Glutamatergic neuron (in vitro differentiated cells): ENCODE measurements at places on chromosomes 5 and 9.
A peak's percentile ranks its signal among the peaks of the same experiment; 100 is the strongest.

DNA sequence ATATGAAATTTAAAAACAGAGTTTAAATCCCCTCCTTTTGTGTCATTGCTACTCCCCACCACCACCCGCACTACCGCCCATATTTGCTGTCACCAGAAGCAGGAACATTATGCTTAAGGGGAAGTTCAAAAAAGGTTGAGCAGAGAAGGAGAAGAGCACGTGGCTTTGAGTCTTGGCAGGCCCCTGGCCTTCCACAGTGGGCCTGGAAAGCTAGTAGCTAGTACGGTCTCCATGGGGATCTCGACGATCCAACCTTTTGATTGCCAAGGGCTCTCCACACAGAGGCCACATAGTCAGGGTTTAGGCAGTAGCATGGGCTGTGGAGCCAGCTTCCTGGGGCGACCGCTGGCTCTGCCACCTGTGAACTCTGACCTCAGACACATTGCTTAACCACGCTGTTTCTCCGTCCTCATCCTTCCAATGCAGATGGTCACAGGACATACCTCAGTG, 90.1 kb downstream of the GOLPH3 start:
- DNase-seq = no peak

- DNase-seq = no peak
Observed at GRCh38 chr5:123283031-123283430, 140.2 kb downstream of the CEP120 start.

GRCh38 chr9:6782345-6782744, 24.6 kb downstream of the KDM4C start:
- DNase-seq = no peak

DNA sequence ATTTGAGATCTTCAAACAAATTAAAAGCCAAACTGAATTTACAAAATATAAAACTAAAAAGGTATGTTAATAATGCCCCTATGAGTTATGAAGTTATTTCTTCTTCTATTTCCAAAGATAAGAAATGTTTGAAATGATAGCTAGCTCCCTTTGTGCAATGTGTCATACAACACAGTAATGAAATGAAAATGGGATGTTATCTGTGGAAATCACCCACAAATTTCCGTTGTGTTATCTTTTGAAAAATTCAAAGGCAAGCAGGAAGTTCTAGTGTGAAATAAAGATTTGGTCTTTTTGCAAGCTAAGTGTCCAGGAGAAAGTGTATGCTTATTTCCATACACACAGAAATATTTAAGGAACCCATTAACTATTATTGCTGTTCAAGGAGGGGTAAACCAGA, 375.3 kb upstream of the PRR16 start:
- DNase-seq = no peak

DNA sequence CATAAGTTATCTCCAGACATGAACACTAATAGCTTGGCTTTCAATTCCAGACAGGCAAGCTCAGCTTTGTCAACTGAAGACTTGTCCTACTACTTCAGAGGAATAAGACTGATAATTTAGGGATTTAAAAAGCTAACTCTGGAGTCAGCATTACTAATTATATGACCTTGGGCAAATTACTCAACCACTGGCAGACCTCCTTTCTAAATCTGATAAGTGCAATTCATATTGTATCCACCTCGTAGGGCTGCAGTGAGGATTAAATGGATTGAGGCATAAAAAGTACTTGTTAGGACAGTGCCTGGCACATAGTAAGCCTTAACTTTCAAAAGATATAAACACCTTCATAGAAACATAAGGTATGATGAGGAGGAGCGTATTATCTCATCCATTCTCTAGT, 104.4 kb downstream of the KLHL3 start:
- DNase-seq = no peak

DNA sequence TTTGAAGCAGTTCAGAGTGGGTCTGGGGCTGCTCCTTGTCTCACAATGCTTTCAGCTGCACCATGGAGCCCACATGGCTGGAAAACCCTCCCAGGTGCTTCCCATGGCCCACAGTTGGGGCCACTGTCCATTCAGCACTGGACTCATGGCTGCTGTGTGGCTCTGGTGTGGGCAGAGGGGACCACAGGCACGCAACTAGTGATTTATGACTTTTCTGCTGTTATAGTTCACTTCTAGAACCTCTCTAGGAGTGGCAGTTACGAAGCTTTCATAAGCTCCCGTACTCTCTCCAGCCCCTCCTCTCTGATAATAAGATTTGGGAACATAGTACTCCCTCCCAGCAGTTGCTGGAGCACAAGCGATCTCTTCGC, 29.0 kb downstream of the GLRA1 start:
- DNase-seq = no peak

DNA sequence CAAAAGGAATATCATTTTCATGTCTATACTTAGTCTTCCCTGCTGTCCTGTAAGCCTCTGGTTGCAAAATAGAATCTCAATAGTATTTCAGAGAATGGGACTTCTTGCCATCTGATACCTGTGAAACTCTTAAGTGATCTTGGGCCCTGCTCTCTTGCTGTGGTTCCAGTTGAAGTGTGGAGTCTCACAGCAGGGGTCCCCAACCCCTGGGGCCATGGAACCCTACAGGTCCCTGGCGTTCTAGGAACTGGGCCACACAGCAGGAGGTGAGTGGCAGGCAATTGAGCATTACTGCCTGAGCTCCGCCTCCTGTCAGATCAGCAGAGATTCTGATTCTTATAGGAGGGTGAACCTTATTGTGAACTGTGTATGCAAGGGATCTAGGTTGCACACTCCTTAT, 65.9 kb downstream of the ZSWIM6 start:
- DNase-seq = no peak

- no peak for DNase-seq
Observed at GRCh38 chr5:167861129-167861927, 430.1 kb upstream of the WWC1 start.

- no peak for DNase-seq
Observed at GRCh38 chr9:131951155-131951554, 128.5 kb downstream of the MED27 start.

DNA sequence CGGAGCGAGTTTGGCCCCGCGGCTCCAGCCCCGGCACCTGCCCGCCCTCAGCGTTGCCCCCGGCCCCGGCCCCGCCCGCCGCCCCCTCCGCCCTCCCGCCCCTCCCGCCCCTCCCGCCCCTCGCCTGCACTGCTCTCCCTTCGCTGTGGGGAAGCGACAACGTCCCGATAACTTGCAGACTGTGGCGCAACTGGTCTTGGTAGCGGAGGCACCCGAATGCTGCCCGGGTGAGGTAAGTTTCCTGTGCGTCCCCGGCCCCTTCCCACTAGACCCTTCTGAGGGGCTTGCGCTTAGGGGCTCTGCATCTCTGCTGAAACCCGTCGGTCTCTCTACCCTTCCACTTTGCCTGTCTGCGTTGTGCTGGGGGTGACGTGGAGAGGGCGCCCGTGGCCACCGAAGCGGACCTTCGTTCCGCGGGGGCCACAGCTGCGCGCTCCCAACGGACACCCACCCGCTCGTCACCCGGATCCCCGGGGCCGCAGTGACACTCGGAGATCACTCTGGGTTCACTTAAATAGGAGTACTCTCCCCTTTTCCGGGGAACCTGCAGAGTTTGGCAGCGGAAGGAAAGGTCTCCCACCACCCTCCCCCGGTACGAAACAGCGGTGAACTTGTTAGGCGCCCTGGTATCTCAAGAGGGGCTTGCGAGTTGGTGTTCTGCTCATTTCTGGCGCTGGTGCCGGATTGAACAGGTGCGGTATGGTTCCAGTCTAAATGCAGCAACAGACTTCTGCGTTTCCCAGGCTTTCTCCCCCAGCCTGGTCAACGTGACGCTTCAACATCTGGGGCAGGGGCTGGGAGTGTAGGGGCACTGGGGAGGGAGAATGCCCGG, 707 bp downstream of the PIP5K1B start:
- DNase-seq = peak; percentile 29

DNA sequence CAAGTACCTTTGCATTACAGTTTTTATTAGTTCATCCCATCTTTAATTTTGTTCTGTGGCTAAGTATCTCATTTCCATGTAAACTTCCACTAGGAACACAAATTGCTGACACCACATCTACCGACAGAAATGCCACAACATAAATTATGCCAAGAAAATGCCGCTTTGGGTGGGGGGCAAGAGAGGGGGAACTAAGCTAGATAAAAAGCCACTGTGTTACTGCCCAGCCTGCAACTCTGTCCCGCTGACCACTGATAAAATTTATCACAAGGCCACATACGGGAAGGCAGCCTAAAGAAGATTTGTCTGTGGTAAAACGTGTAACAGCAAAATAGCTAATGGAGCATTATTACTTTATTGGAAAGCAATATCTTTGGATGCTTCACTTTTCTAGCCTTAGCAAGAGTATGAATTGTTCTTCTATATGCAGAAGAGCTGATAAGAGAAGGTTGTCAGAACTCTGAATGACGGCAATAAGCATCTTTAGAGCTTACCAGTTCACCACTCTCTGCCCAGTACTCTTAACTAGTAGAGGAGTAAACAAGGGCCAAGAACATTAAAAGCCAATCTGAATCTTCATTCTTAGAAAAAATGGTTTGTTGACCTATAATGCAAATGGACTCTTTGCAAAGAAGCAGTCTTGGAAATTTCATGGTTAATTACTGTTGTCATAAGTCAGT, 172.2 kb upstream of the MEF2C start:
- DNase-seq = no peak

DNA sequence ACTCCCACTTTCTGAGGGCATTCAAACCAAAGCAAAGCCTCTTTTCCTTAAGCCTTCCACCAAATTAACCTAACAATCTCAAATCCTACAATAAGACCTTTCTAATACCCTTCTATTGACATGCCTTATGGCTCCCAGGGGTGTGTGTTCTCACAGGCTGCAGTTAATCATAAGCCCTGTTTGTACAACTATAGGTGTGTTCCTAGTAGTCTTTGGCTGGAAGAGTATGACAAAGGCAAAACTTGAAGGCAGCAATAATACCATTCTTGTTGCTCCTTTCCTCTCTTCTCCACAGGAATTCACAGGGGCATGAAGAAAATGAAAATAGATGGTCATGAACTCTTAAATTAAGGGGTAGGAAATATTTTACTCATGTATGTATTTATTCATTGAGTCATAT, 10.9 kb upstream of the FBXO38 start:
- no peak for DNase-seq

DNA sequence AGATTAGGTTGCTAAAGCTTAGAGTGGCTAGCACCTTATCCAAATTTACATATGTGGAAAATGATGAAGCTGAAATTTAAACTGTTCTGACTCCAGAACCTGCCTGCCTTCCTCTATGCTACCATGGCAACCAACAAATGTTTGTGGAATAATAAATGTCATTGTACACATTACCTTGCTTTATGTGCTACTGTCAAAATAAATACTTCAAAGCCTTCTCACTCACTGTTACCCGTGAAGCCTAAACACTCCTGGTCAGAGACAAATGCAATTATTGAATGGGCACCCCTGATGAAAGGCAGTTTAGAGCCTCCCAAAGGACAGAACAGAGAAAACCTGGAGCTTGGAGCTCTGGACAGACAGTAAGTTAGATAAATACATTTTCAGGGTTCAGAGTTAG, 158.6 kb downstream of the FAM114A2 start:
- no peak for DNase-seq

DNA sequence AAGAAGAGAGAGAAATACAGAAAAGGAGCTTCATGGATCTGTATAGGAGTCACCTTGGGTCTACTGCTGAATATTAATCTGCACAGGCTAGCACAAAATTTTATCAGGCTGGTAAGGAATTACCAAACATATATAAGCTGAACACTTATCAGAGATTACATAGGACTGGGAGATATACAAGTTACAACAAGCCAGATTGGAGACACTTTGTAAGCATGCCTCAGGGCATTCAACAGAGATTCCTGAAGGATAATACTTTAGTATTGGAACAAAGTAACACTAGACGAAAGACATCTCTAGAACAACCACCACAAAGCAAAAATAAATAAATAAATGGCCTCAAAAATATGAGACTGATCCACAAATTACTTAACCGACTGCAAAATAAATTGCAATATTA, 197.8 kb downstream of the ANXA1 start:
- DNase-seq = no peak

- no peak for DNase-seq
Observed at GRCh38 chr9:112433499-112434392, 52.9 kb upstream of the KIAA1958 start.

DNA sequence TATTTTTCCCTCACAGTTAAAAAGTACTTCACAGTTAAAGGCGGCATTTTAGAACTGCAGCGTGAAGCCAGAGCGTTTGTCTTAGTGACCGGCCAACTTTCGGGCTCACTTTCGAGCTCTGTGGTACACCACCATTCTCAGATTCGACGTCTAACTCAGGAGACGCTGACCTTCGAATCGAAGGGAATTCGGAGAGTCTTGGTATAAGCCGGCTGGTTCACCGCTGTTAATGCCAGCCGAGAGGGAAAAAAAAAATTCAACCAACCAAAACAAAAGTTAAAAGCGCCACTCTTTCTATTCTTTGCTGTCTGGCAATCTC, 544 bp upstream of the SNX24 start:
- no peak for DNase-seq

GRCh38 chr5:59553992-59554391, 339.5 kb downstream of the PDE4D start:
- DNase-seq = no peak

DNA sequence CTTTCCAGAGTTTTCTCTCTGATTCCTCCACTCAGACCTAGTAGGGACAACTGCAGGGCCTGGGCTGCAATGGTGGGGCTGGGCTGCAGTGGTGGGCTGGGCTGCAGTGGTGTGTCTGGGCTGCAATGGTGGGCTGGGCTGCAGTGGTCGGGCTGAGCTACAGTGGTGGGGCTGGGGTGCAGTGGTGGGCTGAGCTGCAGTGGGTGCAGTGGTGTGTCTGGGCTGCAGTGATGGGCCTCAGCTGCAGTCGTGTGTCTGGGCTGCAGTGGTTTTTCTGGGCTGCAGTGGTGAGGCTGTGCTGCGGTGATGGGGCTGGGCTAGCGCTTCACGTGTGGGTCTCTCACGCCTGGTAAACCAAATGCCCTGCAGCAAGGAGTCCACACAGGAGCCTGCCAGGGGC, 27.4 kb downstream of the ABO start:
- DNase-seq = no peak

DNA sequence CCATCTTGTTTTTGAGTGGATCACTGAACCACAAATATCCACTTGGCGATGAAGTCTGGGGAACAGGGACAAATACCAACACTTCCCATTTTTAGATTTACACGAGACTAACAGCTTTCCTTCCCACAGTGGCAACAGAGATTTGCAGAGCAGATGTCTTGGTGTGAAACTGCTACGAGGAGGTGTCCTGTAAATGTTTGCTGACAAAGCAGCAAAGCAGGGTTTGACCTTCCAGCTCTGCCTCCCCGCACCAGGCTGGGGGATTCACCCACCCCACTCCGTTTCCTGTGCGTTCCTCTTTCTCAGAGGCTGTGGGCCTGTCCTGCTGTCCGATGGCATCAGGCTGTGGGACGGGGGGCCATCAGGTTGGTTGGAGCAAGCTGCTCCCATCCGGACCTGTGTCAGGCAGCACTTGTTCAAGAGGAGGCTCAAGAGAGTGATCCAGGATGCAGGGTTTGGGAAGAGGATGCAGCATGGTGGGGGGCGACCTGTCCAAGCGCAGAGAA, 693 bp upstream of the RGS3 start:
- DNase-seq = no peak
